ENCODE measurements at places on chromosomes 6 and 20.

GRCh38 chr6:137975188-137975940 lies 108.3 kb downstream of the TNFAIP3 start:
- no peak for DNase-seq

DNA sequence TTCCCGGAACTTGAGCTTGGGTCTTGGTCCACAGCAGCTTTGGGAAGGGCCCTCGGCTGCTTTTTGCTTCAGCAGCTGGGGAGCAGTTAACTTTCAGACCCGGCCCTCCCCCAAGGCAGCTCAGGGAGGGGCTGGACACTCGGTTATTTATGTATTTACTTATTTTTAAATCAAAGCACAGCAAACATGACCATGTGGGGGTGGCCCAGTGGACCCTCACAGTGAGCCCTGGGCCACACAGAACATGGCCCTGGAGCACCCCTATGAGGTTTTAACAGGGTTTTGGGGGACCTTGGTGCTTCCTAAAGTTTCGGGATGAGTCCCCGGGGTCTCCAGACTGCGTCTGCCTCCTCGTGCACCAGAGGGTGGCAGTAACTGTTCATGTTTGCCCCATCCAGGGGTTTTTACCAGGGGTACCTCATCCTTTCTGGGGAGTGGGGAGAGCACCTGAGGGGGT lies 26.6 kb upstream of the NPBWR2 start:
- DNase-seq, result no peak

DNA sequence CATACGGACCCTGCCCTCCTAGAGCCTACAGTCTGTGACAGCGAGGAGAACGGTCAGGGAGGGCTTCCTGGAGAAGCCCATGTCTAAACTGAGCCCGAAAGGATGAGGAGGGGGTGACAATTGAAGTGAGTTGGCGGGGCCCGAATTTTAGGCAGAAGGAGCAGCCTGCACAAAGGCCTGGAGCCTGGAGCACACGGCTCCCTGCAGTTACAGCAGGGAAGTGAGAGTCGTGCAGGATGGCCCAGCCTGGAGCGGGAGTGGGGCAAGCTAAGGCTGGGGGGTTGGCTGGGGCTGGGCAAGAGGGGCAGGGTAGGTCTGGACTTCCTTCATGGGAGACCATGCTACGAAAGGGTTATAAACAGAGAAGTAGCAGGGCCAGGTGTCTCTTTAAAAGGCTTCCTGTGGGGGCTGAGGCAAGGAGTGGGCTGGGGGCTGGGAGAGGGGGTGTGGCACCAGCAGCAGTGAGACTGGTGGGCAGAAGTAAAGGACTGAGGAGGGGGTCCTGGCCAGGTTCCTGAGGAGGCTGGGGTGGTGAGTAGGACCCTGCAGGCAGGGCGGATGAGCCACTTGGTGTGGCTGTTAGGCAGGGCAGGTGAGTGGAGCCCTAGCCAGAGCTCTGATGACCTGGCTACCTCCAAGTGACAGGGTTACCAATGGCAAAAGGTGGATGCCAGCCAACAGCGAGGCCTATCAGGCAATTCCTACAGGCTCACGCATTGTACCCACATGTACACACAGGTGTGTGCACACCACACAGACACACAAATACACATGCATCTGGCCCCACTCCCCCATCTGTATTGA lies 119.2 kb downstream of the MRPL14 start:
- no peak for DNase-seq

- DNase-seq, result no peak
Observed at GRCh38 chr6:146423452-146423851, 120.2 kb upstream of the RAB32 start.

DNA sequence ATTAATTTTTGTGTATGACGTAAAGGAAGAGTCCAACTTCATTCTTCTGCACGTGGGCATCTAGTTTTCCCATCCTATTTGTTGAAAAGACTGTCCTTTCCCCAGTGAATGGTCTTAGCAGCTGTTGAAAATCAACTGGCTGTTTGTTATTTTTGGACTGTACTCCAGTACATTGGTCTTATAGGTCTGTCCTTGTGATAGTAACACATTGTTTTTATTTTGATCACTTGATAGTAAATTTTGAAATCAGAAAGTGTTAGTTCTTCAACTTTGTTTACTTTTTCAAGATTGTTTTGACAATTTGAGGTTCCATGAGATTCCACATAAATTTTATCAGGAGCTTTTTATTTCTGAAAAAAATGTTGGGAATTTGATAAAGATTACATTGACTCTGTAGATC lies 280.2 kb upstream of the FOXQ1 start:
- DNase-seq, result no peak
